Stimulated activated CD4-positive, alpha-beta T cell treated with anti-CD3 and anti-CD28 coated beads, Interleukin-2, amount 100 ng/mL, for 24 hours (primary cell): ENCODE measurements at places on chromosomes 7 and 10.

- DNase-seq: no peak
These were observed 9.8 kb downstream of the SDK1 start for GRCh38 chr7:3310884-3311283.

DNA sequence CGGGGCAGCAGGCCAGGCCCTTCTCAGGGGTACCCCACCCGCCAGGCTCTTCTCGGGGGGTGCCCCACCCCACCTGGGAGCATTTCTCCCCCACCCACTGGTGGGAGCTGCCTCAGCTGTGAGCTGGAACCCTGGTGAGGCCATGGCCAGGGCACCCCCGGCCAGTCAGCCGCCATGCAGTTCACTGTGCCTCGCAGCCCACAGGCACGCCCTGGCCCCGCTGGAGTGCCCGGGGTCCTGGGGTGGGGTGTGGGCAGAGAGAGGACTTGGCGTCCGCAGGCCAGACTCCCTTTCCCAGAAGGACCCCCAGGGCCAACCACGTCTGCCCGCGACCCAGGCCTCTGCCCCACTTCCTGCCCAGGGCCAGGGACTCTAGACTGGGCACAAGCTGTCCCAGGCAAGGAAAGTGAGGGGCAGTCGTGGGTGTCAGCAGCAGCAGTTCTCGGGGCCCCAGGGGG lies 13.1 kb downstream of the DPYSL4 start:
- DNase-seq: no peak

DNA sequence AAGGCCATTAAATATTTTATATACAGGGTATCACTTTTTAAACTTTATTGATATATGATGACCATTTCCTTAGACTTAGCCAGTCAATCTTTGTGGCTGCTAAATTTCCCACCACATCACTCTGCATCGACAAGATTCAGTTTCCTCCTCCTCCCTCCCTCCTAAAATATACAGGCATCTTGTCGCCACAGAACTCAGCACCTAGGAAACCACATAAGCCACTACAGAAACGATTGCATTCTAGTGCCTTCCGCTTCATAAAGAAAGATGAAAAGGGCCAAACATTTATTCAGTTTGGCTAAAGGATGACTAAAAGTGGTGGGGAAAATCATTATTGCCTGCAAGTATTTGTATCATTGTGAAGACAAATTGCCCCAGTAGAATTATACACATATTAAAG lies 30.7 kb downstream of the ERCC6 start:
- DNase-seq: no peak

GRCh38 chr10:75294031-75294437 lies 58.3 kb upstream of the COMTD1 start:
- DNase-seq: no peak

DNA sequence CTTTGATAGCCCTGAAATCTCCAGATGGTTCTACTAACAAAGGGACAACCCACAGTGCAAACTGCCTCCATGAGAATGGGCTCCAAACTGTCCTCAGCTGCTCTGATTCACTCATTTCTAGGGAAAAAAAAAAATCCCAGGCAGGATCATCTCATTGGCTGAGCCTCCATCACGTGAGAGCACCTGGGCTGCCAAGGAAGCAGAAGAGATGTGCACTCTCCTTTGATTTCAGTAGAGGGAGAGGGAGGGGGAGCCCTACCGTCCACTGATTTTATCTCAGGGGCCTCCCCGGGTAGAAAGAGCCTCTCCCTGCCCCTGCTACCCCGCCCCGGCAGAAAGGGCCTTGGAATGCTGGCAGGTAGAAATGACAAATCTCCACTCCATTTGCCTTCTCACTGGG lies 725.4 kb downstream of the PHTF2 start:
- no peak for DNase-seq

- no peak for DNase-seq
These were observed 2.8 kb downstream of the CAMK2G start for GRCh38 chr10:73871295-73872189.

- DNase-seq: no peak
These were observed 143.0 kb downstream of the RPS24 start for GRCh38 chr10:78176320-78177317.

DNA sequence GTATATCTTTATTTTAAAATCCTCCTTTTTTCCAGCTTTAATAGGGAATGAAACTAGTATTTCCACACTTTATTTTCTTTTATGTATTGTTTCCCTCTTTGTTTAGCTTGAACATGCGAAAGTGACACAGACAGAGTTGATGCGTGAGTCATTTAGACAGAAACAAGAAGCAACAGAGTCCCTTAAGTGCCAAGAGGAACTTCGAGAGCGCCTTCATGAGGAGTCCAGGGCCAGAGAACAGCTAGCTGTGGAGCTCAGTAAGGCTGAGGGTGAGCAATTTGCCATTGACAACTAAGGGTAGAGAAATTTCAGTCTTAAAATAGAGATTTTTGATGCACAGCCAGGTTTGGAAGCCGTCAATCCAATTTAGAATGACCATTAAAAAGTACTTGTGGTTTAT lies 73.1 kb downstream of the CYP51A1 start:
- no peak for DNase-seq

DNA sequence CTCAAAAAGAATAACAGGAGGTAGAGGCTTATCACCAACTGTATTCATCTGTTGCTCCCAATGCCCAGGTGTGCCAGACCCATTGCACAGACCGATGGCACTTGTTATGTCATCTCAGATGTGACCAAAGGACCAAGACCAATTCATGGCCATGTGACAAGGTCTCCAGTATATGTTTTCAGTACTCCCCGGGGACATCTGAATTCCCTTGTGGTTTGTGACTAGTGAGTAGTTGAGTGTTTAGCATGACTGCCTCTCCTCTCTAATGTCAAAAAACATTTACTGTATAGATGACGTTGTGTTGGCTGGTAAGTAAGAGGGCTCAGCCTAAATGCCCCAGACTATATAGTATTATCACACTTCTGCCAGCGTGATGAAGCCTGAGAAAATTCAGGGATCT lies 202.1 kb upstream of the SMIM30 start:
- no peak for DNase-seq

GRCh38 chr10:128421371-128422160 lies 295.3 kb upstream of the MKI67 start:
- no peak for DNase-seq

DNA sequence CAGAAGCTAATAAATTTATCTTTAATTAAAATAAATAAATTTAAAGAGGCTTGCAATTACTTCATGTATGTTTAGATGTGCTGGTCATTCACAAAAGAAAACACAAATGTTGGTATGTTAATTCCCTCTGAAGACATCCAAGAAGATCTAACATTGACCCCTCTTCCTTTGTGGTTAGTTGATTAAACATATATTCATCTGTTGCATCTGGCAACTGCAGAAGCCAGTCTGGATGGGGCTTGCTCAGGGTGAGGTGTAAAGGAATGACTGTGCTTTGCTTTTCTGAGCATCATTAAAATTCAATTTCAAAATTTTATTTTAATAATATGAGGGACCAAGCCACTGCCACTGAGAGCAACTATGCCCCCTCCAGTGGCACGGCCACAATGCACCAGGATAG lies 36.4 kb upstream of the FERD3L start:
- DNase-seq: no peak

GRCh38 chr10:73827346-73828089 lies 16.1 kb upstream of the NDST2 start:
- DNase-seq: no peak

DNA sequence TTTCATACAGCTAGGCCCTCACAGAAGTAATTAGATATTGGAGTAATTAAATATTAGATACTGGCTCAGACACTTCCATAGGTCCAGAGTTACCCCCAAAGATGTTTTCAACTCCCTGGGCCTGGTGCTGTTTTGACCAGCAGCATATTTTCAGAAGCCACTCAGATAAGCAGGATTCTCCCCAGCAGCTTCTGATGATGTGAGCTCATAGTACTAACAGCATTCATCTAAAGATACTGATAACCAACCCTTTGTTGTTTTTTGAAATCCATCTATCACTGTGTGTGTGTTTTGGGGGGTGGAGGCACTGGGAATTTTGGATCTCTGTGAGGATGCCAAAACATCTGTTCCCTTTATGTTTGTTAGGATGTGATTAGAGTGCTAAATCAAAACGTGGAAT lies 52.7 kb downstream of the VPS50 start:
- no peak for DNase-seq

GRCh38 chr7:47266799-47267198 lies 315.1 kb downstream of the TNS3 start:
- DNase-seq: no peak

- no peak for DNase-seq
These were observed 851 bp downstream of the KIFBP start for GRCh38 chr10:68989317-68989990.

DNA sequence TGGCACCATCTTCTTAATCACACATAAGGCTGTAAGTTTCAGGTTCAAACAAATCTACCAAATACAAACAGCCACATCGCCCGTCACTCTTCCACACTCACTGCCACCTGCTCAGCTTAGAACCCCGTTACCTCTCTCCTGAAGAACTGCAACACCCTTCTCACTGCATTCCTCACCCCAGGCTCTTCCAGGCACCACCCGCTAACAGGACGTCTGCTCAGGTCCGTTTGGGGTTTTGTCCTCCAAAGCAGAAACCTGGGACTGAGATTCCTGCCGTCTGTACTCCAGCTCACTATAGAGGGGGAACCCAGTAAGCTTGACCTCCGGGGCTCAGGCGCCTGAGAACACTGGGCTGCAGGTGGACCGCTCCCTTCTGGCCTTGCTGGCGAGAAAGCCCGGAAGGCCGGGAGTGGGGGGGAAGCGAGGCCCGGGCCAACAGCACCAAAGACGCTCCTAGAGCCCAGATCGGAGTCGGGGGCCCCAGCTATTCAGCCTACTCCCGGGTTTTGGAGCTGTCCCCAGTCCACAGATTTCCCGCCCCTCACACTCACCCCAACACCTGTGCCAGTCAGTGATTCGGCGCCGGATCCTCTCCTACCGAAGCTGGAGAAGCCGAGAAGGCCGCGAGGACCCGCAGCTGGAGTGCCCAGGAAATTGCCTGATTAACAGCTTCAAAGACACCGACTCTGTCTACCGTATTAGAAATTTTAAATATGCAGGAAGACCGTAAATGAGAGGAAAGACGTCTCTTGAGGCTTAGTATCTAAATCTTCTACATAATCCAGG lies at the start of gene AP3M1:
AP3M1 (minus strand) TSS at position 625 of the 786 bp plus-strand sequence. CDS start 12,449 bp downstream, outside the sequence.
- DNase-seq: peak; percentile 81

- DNase-seq: no peak
These were observed 305.2 kb downstream of the FRMD4A start for GRCh38 chr10:14025283-14026189.

GRCh38 chr7:4726566-4726965 lies 44.5 kb downstream of the FOXK1 start:
- DNase-seq: no peak

DNA sequence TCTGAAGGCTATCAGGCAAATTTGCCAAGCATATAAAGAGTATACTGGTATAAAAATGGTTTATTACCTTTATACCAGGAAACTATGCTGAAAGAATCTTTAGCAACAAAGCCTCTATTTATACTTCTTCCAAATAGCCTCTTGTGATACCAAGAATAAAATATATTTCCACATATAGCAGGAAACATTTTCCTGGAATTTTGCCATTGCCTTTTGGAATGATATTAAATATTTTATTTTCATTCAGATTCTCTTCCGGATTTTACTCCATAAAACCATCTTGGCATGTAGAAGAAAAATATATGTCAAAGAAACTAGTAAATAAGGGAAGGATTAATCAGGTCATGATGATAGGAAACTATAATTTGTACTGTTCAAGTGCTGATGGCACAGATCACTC lies 17.7 kb downstream of the SOSTDC1 start:
- no peak for DNase-seq

GRCh38 chr10:123897146-123897545 lies 5.5 kb upstream of the CPXM2 start:
- no peak for DNase-seq

DNA sequence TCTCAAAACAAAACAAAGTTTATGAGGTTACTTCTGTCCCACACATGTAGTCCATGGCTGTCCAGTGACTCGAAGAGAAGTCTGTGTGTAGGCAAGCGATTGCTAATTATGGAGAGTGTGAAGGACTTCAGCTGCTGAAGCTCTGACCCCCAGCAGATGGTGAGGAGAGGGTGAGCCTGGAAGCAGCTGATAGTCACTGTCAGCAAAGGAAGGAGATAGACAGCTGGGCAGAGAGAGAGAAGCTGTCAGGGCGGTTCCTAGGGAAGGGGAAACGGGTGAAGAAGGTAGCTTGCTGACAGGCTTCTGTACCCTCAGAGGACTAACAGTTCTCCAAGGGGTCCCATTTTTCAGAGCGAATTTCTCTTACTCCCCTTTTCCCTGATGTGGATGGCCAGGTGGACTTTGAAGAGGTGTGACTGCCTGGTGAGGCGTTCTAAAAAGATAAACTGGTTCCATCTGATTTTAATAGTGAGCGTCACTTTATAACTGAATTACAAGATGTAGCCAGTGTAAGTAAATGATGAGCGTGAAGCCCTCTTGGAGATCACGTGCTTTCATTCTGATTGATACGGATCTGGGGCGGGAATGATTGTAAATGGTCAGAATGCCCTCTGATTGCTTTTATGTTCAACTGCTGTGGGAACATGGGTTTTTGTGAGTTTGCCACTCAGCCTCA lies 12.1 kb downstream of the ZSCAN21 start:
- no peak for DNase-seq

GRCh38 chr10:49010865-49011264 lies 71.2 kb upstream of the LRRC18 start:
- no peak for DNase-seq

DNA sequence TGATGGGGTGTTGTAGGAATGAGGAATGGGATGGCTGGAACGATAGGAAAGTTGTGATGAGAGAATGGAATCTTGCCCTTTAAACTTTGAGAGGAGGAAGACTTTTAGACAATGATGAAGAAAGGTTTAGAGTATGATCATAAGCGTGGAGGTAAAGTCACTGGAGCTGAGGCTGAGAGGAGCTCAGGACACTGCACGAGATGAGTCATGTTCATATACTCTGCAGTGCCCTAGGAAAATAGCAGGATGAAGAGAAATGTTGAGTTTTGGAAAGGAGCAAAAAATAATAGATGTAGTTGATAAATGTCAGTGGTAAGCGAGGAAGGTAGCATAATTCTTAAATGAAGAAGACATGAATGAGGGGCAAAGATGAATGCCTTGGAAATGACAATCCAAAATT lies 28.3 kb upstream of the CUL1 start:
- no peak for DNase-seq

- no peak for DNase-seq
These were observed 23.3 kb downstream of the PLCE1 start for GRCh38 chr10:94016727-94017714.

- DNase-seq: no peak
These were observed 517.0 kb downstream of the NRG3 start for GRCh38 chr10:82391971-82392370.

- no peak for DNase-seq
These were observed 147.3 kb upstream of the CDCA7L start for GRCh38 chr7:22093001-22093400.
